ENCODE measurements at places on chromosomes 2 and 18. TPM values are rescaled to one million over a fixed set of nuclear protein-coding genes. Genes with fewer than 3 reads are reported as not detected.

- peak; percentile 21 for DNase-seq
Measured at GRCh38 chr2:25903216-25903776, 25.0 kb upstream of the ASXL2 start.

GRCh38 chr18:76490670-76491472 is 4.2 kb downstream of the ZNF516 start:
- DNase-seq, result peak; percentile 29

DNA sequence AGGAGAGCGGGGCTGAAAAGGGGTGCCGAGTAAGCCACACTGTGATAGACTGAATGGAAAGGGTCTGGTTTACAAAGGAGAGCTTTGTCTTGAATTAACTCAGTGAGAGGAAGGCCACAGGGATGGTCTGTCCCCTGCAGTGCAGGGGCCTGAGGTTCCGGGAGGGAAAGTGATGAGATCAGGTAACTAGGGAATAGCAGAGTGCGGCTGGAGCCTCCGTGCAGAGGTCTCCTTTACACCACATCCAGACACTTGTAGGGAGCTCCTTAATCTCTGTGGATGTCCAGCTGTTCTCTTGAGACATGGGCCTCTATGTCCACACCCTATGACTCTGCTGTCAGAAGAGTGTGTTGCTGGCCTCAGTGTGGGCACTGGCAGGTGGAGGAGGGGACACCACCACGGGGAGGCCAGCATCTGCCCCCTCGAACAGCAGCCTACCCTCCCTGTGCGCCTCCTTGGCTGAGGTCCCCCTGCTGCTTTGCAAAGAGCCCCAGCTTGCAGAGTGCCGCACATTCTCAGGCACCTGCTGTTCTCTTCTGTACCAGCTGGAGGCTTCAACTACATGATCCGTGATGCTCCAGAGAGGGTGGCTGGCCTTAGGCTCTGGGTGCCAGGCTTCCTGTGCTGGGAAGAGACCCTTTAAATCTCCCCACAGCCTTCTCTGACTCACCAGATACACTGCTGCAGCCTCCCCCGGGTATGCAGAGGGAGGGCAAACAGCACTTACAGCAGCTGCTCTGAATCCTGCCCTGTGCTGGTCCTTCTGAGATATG is 25.9 kb downstream of the ENOSF1 start:
- DNase-seq, result no peak

GRCh38 chr2:152238016-152238415 is 62.5 kb upstream of the STAM2 start:
- no peak for DNase-seq

DNA sequence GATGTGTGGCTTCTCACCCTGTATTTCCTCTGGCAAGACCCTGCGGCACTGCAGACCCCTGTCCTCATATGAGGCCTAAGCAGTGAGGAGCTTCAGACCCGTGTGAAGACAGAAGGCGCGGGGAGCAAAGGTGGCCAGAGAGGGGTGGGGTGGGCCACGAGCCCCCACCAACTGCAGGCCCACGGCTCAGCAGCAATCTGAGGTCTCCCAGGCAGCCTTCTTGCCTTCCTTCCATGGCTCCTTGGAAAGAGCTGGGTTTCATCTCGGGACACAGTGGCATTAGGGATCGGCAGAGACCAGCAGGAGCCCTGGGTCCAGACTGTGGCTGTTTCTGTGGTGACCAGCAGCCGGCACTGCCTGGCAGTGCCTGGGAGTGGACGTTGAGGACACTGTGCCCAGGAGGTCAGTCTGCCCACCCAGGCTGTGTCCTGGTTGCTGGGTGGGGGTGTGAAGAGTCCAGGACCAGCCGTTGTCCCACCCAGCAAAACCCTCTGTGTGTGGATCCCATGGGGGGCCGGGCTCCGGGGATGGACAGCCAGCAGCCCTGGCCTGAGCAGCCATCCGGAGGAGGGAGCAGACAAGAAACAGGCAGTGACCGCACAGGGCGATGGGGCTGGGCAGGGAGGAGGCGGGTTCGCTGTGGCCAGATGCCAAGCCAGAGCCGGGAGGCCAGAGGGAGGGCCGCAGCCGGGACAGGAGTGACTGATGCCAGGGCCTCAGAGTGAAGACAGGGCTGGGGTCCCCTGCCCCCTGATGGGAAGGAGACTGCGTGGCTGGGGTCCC is 73.8 kb downstream of the RRM2 start:
- DNase-seq, result peak; percentile 31

DNA sequence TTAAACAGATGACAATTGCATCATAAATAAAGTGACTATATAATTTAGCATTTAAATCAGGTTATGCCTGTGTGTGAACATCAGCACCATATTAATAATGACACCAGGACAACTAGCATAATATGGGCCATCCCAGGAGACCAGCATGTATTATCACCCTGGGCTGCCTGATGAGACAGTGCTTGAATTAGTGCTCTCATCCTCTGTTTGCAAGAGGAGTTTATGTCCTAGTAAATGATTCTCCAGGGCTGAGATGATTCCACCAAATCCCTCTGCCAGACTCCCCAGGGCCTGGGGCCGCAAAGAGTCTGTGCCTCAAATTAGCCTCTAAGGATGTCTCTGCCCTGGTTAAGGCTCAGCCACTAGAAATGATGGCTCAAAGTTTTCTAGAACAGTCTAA is 97.7 kb downstream of the SGPP2 start:
- DNase-seq, result no peak

REG1B gene
- total RNA-seq, result not detected

INPP5D gene
- not detected for total RNA-seq

LRRC30 gene
- not detected for total RNA-seq

AGXT gene
- total RNA-seq, result not detected

Measured in M059J (cell line).